ENCODE measurements at places on chromosomes 11 and 22.

GRCh38 chr22:46355369-46355995 is 20.0 kb downstream of the TRMU start:
- DNase-seq = no peak

GRCh38 chr11:58730507-58731089 is 1.1 kb downstream of the GLYAT start:
- no peak for DNase-seq

DNA sequence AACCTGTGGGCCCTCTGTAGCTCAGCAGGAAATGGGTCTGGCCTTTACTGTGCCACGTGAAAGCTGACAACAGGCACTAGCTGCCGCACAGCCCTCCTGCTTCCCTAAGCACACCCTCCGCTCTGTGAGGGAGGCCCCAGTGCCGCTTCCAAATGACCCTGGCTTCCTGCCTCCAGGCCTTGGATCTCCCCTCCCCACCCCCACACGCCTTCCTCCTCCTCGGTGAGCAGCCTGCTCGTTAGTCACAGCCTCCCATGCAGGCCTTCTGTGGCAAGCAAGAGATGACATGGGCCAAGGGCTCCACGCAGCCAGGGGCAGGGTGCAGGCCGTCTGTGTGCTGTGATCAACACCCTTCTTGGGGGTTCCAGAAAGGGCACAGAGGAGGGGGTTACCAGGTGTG is 15.3 kb upstream of the RASL10A start:
- no peak for DNase-seq

- DNase-seq = no peak
Observed at GRCh38 chr11:17098658-17099057, 21.2 kb upstream of the RPS13 start.

DNA sequence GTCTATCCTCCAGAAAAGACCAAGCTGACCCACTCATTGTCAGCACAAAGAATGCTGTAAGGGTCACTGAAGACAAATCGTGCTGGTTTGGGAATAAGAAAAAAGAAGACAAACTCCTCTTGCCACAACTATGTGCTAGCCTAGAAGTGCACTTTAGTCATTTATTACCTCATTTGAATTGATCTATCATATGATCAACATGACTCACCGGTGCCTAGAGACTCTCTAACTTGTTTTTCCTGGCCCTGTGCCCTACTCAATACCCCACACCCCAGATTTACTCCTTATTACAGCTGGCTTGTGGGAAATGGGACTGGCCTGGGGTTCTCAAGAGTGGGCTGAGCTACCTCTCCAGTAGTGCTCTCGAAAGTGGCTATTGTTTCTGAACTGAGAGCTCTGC is 35.9 kb upstream of the HORMAD2 start:
- DNase-seq = no peak

- no peak for DNase-seq
Observed at GRCh38 chr11:90556606-90557005, 333.8 kb upstream of the CHORDC1 start.

GRCh38 chr22:19943082-19944026 is 1.7 kb upstream of the TXNRD2 start:
- DNase-seq = no peak

Data from activated T-helper 1 cell treated with Interleukin-2 at 50 U/mL for 16 hours (primary cell).